IPS DF 19.7 (cell line): ENCODE measurements at places on chromosomes 1 and 21.

DNA sequence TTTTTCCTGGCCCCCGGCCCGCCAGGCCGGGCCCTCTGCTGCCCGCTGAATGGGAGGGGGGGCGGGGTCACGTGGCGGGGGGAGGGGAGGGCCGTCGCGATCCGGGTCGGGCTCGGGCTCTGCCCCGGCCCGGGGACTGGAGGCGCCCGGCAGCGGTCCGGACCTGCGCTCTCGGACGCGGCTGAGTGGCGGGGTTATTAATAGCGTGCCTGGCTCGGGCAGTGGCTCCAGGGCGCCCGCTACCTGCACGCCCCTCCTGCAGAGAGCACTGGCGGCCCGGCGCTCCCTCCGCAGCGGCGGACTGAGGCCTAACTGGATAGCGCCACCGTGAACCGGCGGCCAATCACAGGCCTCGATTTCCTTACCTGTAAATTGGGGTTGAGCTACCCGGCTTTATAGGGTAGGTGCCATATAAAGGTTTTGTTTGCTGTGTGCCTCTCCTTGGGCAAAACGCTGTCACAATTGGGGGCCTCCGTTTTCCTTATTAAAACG lies 28.1 kb downstream of the AHDC1 start:
- DNase-seq = no peak

- DNase-seq = no peak
Measured at GRCh38 chr21:25535849-25536248, 71.4 kb downstream of the MRPL39 start.

- no peak for DNase-seq
Measured at GRCh38 chr1:163875200-163875926, 553.6 kb downstream of the NUF2 start.

- no peak for DNase-seq
Measured at GRCh38 chr1:83735526-83735925, 263.4 kb downstream of the TTLL7 start.

GRCh38 chr1:113742515-113742914 lies 16.8 kb downstream of the PHTF1 start:
- no peak for DNase-seq

DNA sequence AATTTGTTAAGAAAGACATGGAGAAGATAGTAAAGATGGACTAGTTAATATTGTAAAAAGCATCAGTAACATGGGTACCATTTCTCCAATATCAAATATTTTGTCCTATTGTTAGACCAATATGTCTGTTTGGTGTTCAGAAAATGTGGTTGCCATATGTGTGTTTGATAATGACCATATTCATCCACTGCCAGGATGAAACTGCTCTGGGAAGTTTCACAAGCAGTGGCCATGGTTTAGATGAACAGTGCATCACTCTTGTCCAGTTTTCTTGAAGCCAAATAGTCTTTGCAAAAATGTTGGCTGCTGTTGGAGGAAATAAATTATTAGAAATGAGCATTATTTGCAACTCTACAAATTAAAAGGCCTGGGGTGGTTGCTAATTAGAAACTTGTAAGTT lies 333.8 kb downstream of the NUF2 start:
- no peak for DNase-seq
